ENCODE measurements at places on chromosomes 1 and 21.

- DNase-seq = no peak
Observed at GRCh38 chr1:179591592-179592580, at the start of gene TDRD5. Gene TDRD5 (plus strand): TSS chr1:179591832. CDS start chr1:179592616, 784 bp downstream.

- no peak for DNase-seq
Observed at GRCh38 chr1:156160000-156160742, 6.8 kb downstream of the SEMA4A start.

DNA sequence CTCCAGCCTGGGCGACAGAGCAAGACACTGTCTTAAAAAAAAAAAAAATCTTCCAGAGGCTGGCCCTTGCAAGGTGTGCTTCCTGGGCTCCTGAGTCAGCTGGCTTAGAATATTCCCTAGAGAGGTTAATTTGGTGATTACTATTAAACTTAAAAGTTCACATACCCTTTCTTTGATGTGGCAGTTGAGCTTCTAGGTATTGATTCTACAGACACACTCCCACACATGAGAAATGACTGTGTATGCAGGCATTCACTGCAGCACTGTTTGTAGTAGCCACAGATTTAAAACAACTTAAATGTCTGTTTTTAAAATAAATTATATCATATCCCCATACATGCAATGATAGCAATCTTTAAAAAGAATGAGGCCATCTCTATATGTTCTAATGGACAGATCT is 93.4 kb downstream of the GDAP2 start:
- no peak for DNase-seq

GRCh38 chr1:47930210-47930840 is 66.9 kb downstream of the TRABD2B start:
- DNase-seq = no peak

- DNase-seq = no peak
Observed at GRCh38 chr1:31712068-31712467, 8.3 kb upstream of the COL16A1 start.

- no peak for DNase-seq
Observed at GRCh38 chr1:56710646-56711045, 65.5 kb downstream of the PRKAA2 start.

GRCh38 chr21:33067457-33067856 is 2.5 kb upstream of the OLIG1 start:
- no peak for DNase-seq

- no peak for DNase-seq
Observed at GRCh38 chr1:52159033-52159789, 17.3 kb downstream of the ZFYVE9 start.

DNA sequence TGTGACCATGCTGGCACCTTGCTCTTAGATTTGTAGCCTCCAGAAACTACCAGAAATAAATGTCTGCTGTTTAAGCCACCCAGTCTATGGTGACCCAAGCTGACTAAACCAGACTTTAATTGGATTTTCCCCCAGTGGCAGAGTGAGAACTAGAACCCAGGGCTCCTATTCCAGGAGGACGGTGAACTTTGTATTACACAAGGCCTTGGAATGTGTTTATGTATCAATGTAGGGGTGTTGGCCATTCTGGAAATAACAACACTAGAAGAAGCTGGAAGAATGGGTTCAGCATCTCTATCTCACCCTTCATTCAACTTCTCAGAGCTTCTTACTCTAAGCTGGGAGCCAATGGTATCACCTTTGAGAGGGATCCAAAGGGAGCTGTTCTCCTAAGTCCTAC is 37.0 kb downstream of the ARHGEF11 start:
- no peak for DNase-seq

- no peak for DNase-seq
Observed at GRCh38 chr1:29148656-29149491, 25.2 kb upstream of the TMEM200B start.

- no peak for DNase-seq
Observed at GRCh38 chr1:68121536-68121935, 71.1 kb upstream of the DIRAS3 start.

DNA sequence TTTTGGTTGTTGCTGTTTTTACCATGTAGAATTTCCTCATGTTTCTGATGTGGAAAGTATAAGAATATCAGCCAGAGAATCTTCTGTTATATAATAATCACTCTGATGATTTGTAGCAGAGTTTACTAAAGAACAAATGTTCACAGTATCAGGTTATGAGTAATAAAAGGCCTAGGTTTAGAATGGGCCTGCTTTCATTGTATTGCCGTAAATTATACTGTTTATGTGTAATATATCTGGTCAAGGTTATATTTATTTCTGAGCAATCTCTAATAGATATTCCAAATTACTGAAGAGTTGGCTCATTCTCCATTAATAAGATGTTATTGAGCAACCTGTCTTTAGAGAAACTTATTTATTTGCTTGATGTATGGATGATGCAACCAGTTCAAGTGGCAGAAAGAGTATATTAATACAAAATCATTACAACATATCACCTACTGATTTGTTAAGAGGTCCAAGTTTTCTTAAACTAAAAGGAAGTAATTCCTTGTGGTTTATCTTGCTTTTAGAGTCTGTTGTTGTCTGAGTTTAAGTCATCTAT is 649.4 kb upstream of the CXADR start:
- DNase-seq = no peak

GRCh38 chr1:160127865-160128523 is 12.4 kb downstream of the ATP1A2 start:
- DNase-seq = no peak

- DNase-seq = no peak
Observed at GRCh38 chr1:7373251-7373650, 397.8 kb upstream of the VAMP3 start.

GRCh38 chr1:109917768-109918606 is 7.3 kb downstream of the CSF1 start:
- no peak for DNase-seq

DNA sequence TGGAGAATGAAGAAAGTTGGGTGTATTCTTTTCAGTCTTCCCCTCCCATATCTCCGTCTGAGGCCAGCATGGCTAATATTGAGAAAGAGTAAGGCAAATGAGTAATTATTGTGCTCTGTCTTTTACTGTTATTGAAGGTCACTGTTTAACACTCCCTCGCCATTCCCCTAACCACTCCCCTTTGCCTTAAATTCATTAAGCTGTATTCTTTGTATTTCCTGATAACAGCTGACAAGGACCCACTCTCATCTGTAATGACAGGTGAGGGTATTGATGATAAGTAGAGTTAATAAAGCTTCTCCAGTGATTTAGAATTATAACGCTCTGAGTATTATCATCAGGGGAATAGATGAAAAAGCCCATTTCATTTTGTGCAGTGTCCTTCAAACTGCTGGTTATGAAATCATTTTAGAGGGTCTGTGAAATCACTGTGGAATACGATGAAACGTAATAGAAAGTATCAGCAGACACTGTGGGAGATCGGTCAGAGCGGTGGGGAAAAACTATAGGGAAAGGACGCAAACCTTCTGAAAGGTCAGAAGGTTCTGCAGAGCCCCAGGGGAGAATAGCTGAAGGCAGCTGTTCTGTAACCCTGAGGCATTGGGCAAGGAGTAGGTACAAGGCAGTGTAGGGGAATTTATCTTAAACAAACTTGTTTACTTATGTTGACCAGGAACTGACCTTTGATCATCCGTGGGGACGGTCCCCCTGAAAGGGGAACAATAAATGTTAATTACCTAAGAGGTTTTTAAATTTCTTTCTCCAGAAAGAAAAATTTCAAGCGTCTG is 46.3 kb upstream of the CACYBP start:
- no peak for DNase-seq

DNA sequence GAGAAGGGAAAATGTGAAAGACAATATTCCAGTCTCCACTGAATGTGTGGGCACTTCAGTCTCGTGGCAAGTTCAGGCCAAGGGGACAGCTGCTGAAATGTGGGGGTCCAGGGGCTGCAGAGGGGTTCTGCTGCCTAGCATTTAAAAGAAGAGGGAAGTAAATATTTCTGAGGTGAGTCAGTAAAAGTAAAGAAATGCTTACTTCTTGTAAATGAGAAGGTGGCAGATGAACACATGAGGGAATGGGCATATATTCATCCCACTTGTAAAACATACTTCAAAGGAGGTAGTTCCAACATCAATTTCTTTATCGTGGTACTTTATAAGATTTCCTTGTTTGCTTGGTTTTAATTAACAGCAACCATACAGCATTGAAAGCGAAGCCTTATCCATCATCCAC is 63.1 kb upstream of the HIVEP3 start:
- DNase-seq = no peak

GRCh38 chr1:234123867-234124266 is 219.4 kb downstream of the SLC35F3 start:
- no peak for DNase-seq

- no peak for DNase-seq
Observed at GRCh38 chr1:42381280-42381673, 685 bp downstream of the RIMKLA start.

DNA sequence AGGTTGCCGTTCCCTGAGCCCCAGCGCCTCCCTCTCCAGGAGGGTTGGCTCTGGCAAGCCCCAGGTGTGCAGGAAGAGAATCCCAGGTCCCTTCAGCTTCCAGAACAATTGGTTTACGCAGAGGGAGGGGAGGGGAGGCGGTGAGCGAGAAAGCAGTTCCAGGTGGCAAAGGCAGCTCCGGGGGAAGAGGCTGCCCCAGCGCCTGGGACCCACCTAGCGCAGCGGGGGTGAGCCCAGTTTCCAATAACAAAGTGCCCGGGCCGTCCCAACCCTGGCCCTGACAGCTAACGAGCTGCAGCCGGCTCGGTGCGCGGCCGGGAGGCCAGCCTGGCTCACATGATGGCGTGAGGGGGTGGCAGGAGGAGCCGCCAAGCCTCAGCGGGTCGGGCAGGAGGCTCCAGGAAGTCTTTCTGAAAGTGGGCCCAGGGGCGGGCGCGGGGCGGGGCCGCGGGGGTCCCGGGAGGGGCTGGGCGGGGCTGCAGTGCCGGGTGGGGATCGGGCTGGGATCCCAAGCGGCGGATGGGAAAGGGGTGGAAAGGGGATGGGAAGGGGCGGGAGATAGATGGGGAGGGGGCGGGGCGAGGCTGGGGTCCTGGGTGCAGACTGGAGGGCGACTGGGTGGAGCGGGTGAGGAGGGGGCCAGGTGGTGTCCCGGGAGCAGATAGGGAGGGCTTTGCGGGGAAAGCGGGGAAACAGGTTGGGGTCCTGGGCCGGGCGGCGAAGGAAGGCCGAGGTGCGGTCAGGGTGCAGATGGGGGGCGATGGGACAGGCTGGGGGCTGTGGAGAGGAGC is 22.8 kb downstream of the DHRS3 start:
- DNase-seq = no peak

DNA sequence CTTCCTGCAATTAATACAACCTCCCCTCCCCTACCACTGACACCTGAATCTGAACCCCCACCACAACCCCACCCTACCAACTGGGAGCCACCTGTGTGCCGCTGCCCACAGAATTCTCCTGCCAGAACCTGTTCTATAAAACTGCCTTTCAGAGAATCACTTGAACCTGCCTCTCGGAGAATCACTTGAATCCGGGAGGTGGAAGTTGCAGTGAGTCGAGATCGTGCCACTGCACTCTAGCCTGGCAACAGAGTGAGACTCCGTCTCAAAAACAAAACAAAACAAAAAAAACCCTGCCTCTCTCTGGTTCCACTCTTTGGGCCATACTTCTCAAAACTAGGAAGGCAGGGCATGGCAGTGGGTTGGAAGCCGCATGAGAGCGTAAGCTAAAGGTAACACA is 5.7 kb downstream of the URB1 start:
- no peak for DNase-seq

DNA sequence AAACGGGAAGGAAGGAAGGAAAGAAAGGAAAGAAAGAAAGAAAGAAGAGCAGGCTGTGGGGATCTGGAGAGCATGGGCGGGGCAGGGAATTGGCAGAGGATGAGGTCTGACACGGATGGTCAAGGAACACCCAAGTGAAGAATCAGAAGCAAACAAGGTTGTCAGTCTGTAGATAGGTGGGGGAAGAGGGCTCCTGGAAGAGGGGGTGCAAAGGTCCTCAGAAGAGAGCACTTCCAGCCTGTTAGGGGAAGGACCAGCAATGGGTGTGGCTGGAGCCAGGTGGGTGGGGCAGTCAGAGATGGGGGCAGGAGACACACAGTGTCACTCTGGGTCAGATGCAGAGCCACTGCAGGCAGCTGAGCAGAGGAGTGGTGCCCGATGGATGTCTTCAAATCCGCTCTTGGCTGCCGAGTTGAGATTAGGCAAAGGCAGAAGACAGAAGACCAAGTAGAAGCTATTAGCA is 11.0 kb upstream of the PLA2G2C start:
- DNase-seq = no peak

GRCh38 chr1:218588540-218589172 is 243.5 kb downstream of the TGFB2 start:
- no peak for DNase-seq

GRCh38 chr1:58922302-58923089 is 138.6 kb upstream of the JUN start:
- DNase-seq = no peak

- no peak for DNase-seq
Observed at GRCh38 chr1:154154534-154155191, at the start of gene NUP210L. Gene NUP210L (minus strand): TSS chr1:154155073.

DNA sequence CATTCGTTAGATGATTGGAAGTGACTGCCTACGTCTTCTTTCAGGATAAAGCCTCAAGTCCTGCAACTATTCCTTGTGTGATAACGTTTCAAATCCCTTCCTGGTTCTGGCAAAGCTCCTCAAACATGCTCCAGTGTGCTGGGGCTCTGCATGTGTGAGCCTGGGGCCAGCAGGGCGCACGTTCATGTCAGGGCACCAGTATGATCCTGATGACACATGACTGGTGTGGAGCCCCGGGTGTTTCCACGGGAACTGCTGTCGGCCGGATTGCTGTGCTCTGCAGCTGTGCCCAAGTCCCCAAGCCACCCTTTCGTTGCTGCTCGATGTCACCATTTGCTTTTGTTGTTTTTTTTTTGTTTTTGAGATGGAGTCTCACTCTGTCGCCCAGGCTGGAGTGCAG is 21.3 kb downstream of the KRTAP10-1 start:
- no peak for DNase-seq

- no peak for DNase-seq
Observed at GRCh38 chr1:44501047-44501890, 96.2 kb downstream of the RNF220 start.

- no peak for DNase-seq
Observed at GRCh38 chr1:172939475-172939874, 111.3 kb downstream of the TNFSF18 start.

- no peak for DNase-seq
Observed at GRCh38 chr1:166190400-166190799, 23.6 kb upstream of the FAM78B start.

DNA sequence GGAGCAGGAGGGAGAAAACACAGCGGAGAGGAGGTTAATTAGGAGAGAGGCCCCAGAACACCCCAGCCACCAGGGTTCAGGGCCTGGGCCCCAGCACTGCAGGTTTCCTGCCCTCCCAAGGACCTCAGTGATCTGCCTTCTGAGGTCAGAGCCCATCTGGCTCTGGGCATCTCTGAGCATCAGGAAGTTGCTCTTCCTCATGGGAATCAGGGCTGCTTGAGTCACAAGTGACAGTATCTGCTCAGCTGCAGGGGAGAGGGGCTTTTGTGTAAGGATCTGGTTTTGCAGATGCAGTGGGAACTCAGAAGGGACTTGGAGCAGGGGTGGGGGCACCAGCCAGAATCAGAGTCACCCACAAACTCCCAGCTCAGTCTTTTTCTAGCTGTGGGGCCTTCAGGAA is 472.1 kb downstream of the PTPRU start:
- no peak for DNase-seq

GRCh38 chr1:20413776-20414140 is 72.3 kb downstream of the CAMK2N1 start:
- no peak for DNase-seq

- no peak for DNase-seq
Observed at GRCh38 chr1:85447006-85447943, 17.7 kb downstream of the DDAH1 start.
